SK-N-SH (cell line): ENCODE measurements at places on chromosomes 6 and 20. TPM values are rescaled to one million over a fixed set of nuclear protein-coding genes. Genes with fewer than 3 reads are reported as not detected.

- H3K36me3 ChIP-seq: no peaks in the 10 kb centered on the region
- no peak overlapping the region for H3K4me3 ChIP-seq
- no peaks in the 10 kb centered on the region for H3K27me3 ChIP-seq
- no peak overlapping the region for H3K27ac ChIP-seq
- DNase-seq: no peak
Measured at GRCh38 chr6:134258849-134259306, 59.0 kb downstream of the SGK1 start.

- H3K4me1 ChIP-seq: no peaks in the 10 kb centered on the region; the same call in 1 of the 2 replicates
- H3K36me3 ChIP-seq: peaks cover 5% of the 10 kb centered on the region
- no peak for DNase-seq
- H3K27ac ChIP-seq: no peak overlapping the region
- no peak overlapping the region for H3K4me3 ChIP-seq
Measured at GRCh38 chr6:16671302-16672289, 89.7 kb downstream of the ATXN1 start.

GRCh38 chr20:4006640-4007039 lies 8.7 kb downstream of the RNF24 start:
- H3K4me1 ChIP-seq: peaks cover 10% of the 10 kb centered on the region; the same call in 1 of the 2 replicates
- no peaks in the 10 kb centered on the region for H3K27me3 ChIP-seq
- peak overlapping the region; percentile 56 for H3K27ac ChIP-seq
- DNase-seq: peak; percentile 34

DNA sequence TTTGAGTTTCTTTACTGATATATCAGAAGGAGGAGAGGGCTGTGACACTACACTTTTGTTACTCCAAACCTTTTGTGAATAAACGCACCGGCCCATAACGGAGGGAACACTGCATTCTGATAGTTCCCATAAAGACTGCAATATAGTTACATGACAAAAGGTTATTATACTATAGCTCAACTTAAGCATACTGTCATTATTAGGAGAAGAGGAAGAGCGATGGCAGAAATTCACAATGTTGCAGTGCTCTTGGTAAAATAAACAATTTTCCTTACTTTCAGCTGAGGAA lies 2.3 kb upstream of the PDE10A start:
- H3K27ac ChIP-seq: no peak overlapping the region
- H3K4me1 ChIP-seq: no peaks in the 10 kb centered on the region
- no peak for DNase-seq
- peaks cover 36% of the 10 kb centered on the region for H3K27me3 ChIP-seq

- H3K27ac ChIP-seq: peak overlapping the region; percentile 89
- H3K36me3 ChIP-seq: peaks cover 5% of the 10 kb centered on the region
- peak overlapping the region; percentile 35; the same call in 1 of the 2 replicates for H3K4me3 ChIP-seq
- no peaks in the 10 kb centered on the region for H3K27me3 ChIP-seq
- peaks cover 12% of the 10 kb centered on the region for H3K4me1 ChIP-seq
- no peak for DNase-seq
Measured at GRCh38 chr6:79544299-79544927, 7.2 kb upstream of the LCA5 start.

GRCh38 chr6:25326960-25327359 lies 47.8 kb downstream of the CARMIL1 start:
- H3K4me3 ChIP-seq: no peak overlapping the region
- no peak overlapping the region for H3K27ac ChIP-seq
- no peaks in the 10 kb centered on the region for H3K27me3 ChIP-seq
- H3K4me1 ChIP-seq: no peaks in the 10 kb centered on the region; the same call in 1 of the 2 replicates
- no peaks in the 10 kb centered on the region for H3K36me3 ChIP-seq
- DNase-seq: no peak

- no peaks in the 10 kb centered on the region for H3K27me3 ChIP-seq
- H3K27ac ChIP-seq: no peak overlapping the region
- no peaks in the 10 kb centered on the region for H3K4me1 ChIP-seq
- no peak for DNase-seq
- no peak overlapping the region for H3K4me3 ChIP-seq
Measured at GRCh38 chr20:22099348-22099747, 393.9 kb downstream of the PAX1 start.

Gene LY6G6D
- not detected in 2 replicates for polyA plus RNA-seq

Gene PPP1R3G
- 0.08 and 0.10 TPM in 2 replicates for polyA plus RNA-seq

Gene SASH1
- 15.5 and 19.8 TPM in 2 replicates for polyA plus RNA-seq

Gene SLC16A10
- polyA plus RNA-seq: 0.08 and 0.12 TPM in 2 replicates
